ENCODE measurements at places on chromosomes 6 and 20.

- DNase-seq = no peak
Measured at GRCh38 chr6:2019051-2019450, 226.4 kb downstream of the GMDS start.

- no peak for DNase-seq
Measured at GRCh38 chr20:4100679-4101078, 85.3 kb upstream of the RNF24 start.

DNA sequence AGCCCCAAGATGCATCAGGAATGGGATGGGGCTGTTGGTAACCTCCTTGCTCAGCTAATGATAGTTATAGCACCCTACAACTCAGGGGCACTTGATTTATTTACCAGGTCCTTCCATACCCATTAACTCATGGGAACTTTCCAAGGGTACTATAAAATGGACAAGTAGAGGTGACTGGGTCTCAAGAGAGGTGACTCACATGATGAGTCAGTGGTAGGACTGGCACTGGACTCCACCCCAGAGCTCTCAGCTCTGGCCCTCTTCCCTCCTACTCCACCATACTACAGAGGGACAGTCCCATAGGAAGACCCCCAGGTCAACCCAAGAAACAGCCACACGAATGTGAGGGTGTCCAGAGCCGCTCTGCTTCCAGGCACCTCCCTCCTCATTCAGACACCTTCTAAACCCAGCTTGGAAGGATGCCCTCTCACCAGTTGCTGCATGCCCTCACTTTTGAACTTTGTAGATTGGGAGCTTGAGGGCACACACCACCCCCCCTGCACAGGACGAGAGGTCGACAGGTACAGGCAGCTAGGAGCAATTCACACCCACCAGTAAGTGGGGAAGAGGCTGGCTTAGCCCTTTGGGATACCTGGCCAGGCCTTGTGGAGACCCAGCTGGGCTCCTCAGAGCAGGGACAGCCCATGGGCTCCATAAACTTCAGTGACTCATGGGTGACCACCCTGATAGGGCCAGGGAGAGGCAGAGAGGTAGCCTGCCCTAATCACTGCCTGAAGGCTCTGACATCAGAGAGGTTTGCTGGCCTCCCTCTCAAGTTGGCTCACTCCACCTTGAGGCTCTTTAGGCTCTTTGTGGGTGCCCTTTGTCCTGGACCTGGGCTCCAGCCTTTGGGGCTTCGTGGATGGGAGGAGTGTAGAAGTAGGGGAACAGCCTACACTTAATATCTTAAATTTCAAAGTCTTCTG is 81.6 kb upstream of the MLN start:
- no peak for DNase-seq

GRCh38 chr6:110492584-110492983 is 16.2 kb upstream of the SLC22A16 start:
- DNase-seq = no peak

- DNase-seq = no peak
Measured at GRCh38 chr20:24696396-24696795, 227.0 kb downstream of the SYNDIG1 start.
